A549 treated with Mapracorat at 1 μM for 4 hours (cell line): ENCODE measurements at places on chromosomes 16 and 17. TPM values are rescaled to one million over a fixed set of nuclear protein-coding genes. Genes with fewer than 3 reads are reported as not detected.

Gene ANKFN1
- total RNA-seq: not detected in 5 replicates

Gene SEPTIN1
- total RNA-seq: 1.00 to 2.6 TPM (median 1.9 TPM) in 5 replicates

Gene C16orf96
- total RNA-seq: 0.03 to 0.06 TPM (median 0.05 TPM) in 3 of 5 replicates, not detected in the others

Gene ABCA8
- total RNA-seq: 0.21 to 0.36 TPM (median 0.27 TPM) in 5 replicates

Gene KRTAP2-2
- not detected in 5 replicates for total RNA-seq

Gene ZG16B
- total RNA-seq: 0.34 to 0.96 TPM (median 0.80 TPM) in 5 replicates
